Right renal pelvis (tissue), 4 donors: ENCODE measurements at places on chromosomes 4 and X.

DNA sequence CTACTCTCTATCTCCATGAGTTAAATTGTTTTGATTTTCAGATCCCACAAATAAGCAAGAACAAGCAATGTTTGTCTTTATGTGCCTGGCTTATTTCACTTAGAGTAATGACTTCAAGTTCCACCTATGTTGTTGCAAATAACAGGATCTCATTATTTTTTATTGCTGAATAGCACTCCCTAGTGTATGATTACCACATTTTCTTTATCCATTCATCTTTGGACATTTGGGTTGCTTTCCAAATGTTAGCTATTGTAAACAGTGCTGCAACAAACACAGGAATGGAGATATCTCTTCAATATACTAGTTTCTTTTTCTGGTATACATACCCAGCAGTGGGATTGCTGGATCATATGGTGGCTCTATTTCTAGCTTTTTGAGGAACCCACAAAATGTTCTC, 136.0 kb downstream of the SLITRK2 start:
- no peak for DNase-seq

DNA sequence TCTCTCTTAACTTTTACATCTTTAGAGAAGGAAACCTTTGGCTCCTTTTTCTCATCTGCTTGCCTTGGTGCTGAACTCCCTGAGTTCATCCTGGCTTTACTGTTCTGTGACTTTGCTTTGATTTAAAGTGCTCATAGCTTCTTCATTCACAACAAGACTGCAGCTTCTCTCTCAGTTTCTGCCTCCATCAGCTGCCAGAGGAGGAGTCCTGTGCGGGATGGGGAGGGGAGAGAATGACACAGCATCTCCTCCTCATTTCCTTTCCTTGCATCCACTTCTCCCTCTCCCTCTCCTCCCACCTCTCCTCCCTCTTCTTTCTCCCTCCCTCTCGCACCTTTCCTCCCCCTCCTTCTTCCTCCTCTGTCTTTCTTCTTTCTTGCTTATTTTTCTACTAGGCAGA, 42.0 kb downstream of the CBLL2 start:
- no peak for DNase-seq

GRCh38 chr4:36215627-36216026, 28.7 kb downstream of the ARAP2 start:
- DNase-seq: no peak

DNA sequence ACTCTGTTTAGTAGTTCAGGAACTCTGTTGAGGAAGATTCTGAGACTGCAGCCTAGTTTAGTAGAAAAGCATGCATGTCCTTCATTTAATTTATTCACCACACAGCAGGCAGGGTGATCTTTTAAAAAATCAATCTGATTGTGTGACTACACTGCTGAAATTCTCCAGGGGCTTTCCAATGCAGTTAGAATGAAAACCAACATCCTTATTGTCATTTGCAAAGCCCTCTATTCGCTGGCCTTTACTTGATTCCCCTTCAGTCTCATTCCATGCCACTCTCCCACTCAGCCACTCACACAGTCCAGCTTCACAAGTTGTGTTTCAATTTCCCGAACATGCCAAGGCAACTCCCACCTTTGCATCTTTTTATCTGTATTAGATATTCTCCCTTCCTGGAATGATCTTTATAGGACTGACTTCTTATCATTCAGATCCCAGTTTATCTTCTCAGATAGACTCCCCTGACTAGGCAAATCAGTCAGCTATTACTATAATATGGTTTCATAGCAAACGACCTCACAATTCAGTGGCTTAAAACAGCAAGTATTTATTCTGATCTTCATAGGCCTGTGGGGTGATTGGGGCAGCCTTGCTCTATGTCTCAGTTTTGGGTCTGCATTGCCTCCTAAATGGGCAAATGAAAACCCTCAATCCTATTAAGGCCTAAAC, 21.3 kb upstream of the FTHL17 start:
- no peak for DNase-seq

DNA sequence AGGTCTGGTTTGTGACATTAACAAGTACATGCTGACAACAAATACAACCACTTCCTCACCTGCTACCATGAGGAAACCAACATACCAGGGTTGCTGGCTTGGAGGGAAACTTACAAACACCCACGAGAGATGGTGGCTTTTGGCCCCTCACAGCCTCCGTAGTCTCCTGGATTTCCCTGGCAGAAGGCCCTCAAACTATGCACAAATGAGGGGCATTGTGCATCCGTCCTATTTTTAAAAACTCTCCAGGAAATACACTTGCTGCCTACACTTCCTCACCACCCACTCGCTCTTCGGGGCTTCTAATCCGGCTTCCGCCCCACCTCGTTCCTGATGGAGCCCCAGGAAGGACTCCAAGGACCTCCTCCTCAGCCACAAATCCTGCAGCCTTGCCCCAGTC, 355.0 kb upstream of the GATB start:
- DNase-seq: no peak

DNA sequence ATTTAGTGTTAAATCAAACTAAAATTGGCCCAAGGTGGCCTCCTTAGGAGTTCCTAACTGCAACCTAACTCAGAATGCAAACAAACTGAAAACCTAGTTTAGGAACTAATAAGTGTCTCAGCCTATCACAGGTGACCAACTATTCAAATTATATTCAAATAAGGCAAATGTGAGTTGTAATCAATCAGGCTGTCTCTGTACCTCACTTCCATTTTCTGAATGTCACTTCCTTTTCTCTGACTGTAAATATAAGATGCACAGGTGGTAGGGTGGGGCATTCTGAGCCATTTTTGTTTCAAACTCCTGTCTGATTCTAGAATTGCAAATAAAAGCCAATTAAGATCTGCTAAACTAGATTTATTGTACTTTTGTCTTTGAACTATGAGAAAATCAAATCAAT, 401.5 kb downstream of the PPP3CA start:
- no peak for DNase-seq

- DNase-seq: no peak
These were observed 11.3 kb upstream of the CD99 start for GRCh38 chrX:2679534-2680485.

DNA sequence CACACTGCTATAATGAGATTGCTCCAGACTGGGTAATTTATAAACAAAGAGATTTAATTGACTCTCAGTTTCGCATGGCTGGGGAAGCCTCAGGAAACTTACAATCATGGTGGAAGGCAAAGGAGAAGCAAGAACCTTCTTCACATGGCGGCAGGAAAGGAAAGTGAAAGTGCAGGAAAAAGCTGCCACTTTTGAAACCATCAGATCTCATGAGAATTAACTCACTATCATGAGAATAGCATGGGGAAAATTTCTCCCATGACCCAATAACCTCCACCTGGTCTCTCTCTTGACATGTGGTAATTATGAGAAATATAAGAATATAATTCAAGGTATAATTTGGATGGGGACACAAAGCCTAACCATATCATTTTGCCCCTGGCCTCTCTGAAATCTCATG, 884.2 kb downstream of the GLUD2 start:
- no peak for DNase-seq

GRCh38 chrX:96372313-96373046, 312.2 kb upstream of the DIAPH2 start:
- peak; percentile 28 for DNase-seq

DNA sequence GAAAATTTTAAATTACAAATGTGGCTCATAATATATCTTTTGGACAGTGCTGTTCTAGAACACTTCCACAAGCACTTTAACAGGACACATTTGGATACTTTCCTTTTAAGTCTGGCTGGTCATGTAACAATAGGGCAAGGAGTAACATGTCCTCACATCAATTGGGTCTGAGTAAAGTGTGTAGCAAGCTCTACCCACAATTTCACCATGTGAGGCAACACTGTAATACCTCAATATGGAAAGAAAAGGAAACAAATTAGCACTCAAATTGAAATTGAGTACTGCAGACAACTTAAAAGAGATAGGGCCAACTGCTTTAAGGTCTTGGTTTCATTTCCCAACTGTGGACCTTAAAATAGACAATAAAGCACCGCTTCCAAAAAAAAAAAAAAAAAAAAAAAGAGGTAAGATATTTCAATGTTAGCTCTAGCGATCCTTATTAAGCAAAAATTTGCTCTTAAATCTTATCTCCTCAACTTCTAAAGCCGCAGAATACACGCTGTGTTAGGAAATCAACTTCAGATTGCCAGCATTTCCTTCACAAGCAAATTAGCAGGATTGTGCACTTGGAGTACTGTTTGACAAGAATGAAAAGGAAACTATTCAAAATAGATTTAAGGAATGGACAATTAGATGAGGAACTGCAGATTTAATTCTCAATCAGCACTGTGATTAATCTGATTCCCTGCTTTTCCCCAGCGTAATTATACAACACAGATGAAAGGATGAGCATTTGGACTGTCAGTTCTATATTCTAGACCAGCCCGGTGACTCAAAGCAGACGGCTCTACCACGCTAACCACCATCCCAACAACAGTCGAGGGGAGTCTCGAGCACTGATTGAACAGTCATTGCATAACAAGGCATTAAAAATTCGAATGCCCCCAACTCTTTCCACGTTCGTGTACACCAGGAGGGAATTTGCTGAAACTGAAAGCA, 1.6 kb downstream of the CASK start:
- no peak for DNase-seq

DNA sequence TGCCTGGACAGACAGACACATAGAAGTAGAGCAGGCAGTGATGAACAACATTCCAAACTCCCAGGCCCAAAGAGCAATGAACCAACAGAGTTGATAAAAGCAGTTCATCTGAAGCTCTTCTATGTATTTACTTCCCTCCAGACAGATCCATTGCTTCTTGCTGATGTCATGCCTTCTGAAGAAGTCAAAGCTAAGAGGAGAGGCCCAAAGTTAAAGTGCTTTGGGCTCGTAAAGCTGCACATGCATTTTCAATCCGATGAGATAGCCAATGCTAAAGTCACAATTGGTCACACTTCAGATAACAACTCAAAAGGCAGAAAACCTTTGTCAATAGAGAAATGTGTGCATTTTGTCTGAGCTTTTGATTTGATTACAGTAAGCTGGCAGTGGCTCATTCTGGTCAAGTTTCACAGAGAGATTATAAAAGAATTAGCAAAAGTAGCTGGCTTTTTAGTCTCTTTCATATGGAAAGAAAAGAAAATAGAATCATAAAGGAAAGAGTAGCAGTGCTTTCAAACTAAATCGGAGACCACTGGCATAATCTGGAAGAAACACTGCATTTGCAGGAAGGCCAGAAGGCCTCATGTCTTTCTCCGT, 82.0 kb downstream of the GPC4 start:
- DNase-seq: no peak

DNA sequence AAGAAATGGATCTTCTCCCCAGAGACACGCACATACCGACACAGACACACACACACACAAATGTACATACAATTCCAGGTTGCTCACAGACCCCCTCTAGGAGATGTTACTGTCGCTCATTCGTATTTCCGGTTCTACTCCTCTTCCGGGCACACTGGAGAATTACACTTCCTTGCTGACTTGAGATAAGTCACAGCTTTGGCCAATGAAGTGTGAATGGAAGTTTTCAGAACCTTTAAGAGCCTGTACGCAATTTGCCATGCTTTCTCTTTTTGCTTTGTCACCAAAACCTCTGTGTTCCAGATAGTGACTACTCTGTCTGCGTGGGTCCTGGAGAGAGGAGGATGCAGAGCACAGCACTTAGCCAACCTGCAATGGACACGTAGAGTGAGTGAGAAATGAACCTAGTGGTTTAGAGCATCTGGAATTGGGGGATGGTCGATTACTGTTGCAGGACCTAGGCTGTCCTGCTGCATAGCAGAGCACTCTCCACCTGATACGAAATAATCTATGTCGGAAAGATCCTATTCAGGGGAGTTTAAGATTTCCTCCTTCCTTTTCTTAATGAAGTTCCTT, 239.5 kb upstream of the TET2 start:
- DNase-seq: no peak

- no peak for DNase-seq
These were observed 21.3 kb upstream of the SULT1E1 start for GRCh38 chr4:69881173-69881773.

- no peak for DNase-seq
These were observed 34.1 kb downstream of the YIPF6 start for GRCh38 chrX:68532831-68533533.

GRCh38 chr4:65669111-65670019, 924 bp downstream of the EPHA5 start:
- DNase-seq: no peak

DNA sequence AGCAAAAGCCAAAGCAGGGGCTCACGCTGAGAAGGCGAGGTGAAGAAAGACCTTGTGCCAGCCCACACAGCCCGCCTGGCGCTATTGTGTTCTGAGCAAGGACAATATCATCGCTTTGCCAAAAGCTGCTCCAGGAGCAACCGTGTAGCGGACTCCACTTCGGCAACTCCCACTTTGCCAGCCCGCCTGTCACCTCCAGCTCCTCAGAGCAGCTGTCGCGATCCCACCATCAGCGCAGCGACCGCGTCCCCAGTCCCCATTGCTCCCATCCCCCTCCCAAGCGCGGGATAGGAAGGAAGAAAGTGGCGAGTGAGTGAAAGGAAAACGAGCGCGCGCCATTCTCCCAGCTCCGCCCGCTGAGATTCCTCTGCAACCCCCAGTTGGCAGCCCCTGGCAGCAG, 759 bp downstream of the ZC4H2 start:
- peak; percentile 8 for DNase-seq

- DNase-seq: no peak
These were observed 30.1 kb downstream of the KDM6A start for GRCh38 chrX:44903107-44903506.

- no peak for DNase-seq
These were observed 104.4 kb upstream of the SCML1 start for GRCh38 chrX:17632942-17633341.

DNA sequence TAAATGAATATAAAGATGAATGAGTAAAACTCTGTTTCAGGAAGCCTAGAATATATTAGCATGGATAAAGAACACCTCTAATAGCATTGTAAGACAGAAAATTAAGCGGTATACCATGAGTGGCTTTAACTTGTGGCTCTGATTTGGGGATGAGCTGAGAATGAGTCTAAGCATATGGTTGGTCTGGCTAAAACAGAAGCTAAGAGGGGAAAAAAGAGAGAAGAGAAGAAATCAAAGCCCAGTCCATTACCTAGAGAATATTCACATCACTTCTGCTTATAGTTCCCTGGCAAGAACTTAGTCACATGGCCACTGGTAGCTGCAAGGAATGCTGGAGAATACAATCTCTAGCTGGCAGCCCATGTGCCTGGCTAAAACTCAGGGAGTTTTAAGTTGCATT, 414.5 kb downstream of the PRDM5 start:
- DNase-seq: no peak

- no peak for DNase-seq
These were observed 650.0 kb upstream of the HTR2C start for GRCh38 chrX:113933931-113934330.

DNA sequence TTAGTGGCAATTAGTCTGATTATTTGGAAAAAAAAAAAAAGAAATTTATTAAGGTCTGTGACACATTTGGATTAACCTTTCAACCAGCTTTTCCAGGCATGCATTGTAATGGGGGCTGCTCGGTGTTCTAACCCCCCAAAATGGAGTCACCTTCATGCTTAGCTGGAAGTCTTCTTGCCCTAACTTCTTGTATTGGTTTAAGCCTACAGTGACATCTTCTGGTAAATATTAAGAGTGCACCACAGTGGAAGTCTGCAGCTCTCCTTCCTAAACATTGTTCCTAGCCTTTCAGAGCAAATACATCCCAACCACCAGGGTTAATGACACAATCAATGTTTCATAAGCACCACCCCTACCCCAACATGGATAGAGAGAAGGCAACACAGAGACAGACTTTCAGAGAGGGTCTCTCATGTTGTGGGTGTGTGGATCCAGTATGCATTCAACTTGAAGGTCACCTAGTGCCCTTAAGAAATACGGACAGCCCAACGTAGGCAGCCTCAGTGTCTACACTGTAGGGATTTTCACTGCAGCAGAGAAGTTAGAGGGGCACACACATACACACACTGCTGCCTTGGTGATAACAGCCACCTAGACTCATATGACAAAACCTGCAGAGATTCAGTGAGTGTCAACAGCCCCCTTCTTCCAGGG, 142.9 kb upstream of the MBNL3 start:
- DNase-seq: no peak
